CD14-positive monocyte (primary cell): ENCODE measurements at places on chromosomes 7 and 10.

- DNase-seq: no peak
These were observed 173.3 kb downstream of the LSM5 start for GRCh38 chr7:32316839-32317238.

DNA sequence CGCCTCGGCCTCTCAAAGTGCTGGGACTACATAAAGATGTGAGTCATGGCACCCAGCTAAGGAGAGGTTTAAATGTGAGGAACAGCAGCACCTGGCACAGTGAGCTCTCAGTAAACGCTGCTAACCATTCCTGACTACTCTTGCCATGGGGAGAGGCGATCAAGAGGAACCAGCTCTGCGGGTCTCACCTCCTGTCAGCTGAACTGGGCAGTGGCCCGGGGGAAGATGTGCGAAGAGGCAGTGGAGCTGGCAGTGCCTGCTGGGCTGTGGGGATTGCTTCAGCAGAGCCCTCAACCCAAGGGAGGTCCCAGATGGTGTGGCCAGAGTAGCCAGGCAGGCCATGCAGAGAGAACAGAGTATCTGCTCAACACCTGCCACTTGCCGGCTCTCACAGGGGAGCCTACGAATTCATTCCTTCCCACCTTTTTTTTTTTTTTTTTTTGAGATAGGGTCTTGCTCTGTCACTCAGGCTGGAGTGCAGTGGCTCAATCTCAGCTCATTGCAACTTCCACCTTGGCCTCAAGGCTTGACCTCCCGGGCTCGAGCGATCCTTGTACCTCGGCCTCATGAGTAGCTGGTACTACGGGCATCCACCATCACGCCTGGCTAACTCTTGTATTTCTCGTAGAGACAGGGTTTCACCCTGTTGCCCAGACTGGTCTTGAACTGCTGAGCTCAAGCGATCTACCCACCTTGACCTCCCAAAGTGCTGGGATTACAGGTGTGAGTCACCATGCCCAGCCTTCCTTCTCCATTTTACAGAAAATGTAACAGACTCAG is 6.8 kb downstream of the POLM start:
- no peak for DNase-seq

DNA sequence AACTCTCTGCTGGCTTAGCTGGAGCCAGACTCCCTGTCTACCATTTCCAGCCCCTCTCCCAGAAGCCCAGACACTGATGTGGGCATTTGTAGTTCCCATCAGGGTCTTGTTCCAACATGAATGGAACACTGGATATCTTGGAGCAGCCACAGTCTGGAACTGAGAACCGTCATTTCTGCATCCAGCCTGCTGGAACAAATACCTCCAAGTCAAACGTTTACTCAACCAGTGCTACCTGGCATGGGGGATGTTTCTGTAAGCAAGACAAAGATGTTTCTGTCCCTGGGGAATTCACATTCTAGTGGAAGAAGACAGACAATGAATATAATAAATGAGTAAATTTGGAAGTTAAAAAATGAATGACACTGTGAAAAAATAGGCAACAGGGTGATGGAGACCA is 70.8 kb upstream of the ZNF438 start:
- no peak for DNase-seq

- no peak for DNase-seq
These were observed 79.0 kb upstream of the ODAD2 start for GRCh38 chr10:28077889-28078288.
